Hepatic stellate cell (primary cell): ENCODE measurements at places on chromosomes 12 and 14.

DNA sequence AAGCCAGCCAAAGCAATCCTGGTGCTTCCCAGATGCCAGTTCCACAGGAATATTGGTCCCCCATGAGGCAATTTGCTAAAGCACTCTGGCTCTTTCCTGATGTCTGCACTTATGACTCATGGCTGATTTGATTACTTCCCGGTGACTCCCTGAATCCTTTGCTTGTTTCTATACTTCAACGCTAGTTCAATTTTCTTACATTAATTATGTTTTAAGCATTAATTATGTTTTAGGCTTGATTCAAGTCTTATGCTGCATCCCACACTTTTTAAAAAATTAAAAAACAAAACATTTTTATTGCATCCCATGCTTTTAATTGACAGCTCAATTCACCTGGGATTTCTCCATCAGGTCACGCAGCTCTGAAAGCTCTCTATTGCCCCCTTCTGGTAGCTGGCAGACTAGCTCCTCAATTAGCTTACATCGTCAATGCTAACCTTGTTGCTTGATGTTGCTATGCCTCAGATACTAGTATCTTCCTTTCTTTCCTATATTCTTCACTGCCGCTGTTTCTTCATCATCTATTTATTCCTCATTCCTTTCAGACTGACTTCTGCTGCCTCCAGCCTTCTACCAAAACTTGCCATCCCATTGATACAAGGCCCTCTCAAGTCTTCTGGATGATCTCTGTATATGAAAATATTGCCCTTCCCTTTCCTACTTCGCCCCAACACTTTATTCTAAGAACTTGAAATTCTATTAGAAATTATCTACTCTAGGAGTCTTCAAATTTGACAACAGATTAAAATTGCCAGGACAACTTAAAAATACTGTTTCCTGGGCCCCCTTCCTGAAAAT is 32.0 kb downstream of the TSHR start:
- peak; percentile 38 for DNase-seq

GRCh38 chr12:54991161-54991990 is 6.8 kb upstream of the TESPA1 start:
- DNase-seq = no peak

- no peak for DNase-seq
Observed at GRCh38 chr14:90518941-90519256, 122.1 kb downstream of the CALM1 start.

- no peak for DNase-seq
Observed at GRCh38 chr12:50240792-50241114, 42.6 kb downstream of the LIMA1 start.

GRCh38 chr14:42624980-42625761 is 1018.5 kb downstream of the LRFN5 start:
- no peak for DNase-seq

DNA sequence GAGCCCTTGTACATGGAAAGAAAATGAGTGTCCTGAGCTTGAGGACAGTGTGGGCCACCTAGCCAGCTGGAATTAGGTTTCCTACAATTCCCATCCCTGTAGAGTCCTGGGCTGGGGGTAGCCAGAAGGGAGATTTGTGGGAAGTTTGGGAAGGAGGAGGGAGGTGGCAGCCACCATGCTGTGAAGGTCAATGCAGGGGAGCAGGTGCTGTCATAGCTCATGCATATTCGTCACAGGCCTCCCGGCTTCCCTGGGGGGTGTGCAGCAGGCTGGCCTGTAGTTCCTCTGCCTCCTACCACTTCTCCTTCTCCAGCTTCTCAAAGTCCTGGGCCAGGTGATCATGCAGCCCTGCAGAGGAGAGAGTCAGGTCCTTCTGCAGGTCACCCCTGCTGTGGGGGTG is 121.3 kb downstream of the TBX3 start:
- DNase-seq = no peak

DNA sequence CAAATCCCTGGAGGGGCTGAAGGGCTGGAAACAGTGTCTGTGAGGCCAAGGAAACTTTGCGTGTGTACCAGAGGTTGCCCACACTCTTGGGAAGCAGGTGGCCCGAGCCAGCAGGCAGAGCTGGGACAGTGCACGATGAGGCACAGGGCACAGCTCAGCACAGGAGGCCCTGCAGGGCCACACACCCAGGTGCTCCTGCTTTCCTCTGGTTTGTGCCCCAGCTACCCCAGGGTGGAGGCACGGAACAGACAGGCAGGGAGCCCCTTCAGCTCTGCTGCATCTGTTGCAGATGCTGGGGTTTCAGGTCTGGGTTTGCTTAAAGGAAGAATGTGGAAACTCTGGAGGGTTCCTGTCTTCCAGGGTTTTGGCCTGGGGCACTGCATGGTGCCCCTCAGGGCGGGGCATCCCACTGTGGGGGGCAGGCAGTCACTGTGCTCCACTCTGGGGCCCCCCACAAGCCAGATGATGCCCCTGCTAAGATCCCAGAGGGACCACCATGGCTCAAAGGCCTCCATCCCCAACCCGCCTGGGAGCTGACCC is 8.6 kb downstream of the TMEM179 start:
- DNase-seq = no peak
